ENCODE measurements at places on chromosomes 16 and 17.

DNA sequence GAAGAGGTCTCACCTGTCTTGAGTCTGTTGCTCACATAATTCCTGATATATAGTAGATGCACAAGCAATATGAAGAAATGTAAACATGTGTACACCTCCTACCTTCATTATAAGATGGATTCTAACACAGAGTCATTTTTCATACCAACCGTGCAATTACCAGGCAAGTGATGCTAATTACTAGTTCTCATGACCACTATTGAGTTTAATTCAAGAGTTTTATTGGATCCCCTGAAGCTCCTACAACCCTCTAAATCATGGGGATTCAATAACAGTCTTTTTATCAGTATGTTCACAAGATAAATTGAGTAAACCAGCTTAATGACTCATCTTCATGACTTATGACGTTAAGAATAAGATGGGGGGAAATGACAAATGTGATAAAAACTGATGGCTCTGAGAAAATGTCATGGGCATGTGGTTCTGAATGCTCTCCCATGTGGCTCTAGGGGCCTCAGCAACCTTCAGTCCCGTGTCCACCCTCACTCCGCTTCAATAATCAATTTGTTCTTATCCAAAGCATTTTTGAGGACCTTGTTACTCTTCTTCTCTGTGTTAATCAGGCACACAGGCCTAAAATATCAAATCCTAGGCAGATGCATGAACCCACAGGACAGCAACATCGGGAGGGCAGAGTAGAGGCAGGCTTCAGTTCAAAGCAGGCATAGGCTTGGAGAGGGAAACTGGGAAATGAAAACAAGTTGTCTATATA is 42.8 kb downstream of the PRAC1 start:
- no peak for DNase-seq

GRCh38 chr16:31250782-31251384 is 8.9 kb upstream of the ITGAM start:
- DNase-seq = no peak

DNA sequence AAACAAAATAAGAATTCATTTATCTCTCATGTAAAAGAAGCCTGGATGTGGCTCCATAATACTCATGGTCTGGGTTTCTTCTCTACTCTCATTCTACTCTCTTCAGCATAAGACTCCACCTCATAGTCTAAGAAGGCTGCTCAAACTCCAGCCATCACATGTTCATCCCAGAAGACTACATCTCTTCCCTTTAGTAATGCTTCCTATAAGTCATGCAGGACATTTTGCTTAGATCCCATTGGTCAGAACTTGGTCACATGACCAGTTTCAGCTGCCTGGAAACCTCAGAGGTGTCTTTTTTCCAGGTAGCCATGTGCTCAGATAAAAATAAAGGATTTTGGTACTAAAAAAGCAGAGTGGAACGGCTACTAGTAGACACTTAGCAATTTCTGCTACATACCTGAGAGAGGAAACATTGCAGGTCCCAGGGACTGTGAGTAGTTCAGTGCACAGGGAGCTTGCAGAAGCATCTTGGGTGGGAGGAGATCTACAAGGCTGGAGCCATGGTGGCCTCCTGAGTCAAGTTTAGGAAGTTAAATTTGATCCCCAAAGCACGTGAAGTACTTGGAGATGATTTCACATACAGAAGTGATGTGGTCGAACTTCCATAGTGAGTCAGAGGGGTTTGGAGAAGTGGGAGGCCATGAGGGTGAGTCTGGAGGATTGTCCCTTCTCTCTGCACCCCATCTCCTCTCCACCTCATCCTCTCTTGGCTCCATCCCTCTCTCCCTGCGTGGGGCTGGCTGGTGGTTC is 110.2 kb downstream of the CCDC182 start:
- DNase-seq = no peak

DNA sequence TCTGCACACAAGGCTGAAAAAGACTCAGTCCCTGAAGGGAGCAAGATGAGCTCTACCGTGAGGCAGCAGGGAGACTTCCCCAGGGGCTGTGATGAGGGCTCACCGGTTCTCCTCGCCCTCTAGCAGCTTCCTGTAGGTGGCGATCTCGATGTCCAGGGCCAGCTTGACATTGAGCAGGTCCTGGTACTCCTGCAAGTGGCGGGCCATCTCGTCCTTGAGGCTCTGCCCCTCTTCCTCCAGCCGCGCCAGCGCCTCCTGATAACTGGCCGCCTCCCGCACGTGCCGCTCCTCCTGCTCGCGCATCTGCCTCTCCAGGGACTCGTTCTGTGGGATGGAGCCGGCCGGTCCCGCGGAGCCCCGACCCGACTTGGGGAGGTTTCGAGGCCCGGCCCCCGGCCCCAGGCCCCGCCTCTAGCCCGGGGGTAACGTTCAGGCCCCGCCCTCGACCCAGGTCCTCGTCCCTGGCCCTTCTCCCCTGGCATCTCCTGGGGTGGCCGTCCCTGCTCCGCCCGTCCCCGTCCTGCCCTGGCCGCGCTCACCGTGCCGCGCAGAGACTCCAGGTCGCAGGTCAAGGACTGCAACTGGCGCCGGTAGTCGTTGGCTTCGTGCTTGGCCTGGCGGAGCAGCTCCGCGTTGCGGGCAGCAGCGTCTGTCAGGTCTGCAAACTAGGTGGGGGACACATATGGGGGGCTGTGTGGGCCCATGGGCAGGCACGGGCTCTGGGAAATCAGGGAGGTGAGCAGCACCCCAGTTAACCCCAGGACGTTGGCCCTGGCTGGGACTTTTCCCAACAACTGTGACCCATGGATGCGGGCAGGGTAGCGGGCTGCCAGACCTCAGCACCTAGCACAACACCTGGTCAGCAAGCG is 3.9 kb downstream of the GFAP start:
- peak; percentile 11 for DNase-seq

DNA sequence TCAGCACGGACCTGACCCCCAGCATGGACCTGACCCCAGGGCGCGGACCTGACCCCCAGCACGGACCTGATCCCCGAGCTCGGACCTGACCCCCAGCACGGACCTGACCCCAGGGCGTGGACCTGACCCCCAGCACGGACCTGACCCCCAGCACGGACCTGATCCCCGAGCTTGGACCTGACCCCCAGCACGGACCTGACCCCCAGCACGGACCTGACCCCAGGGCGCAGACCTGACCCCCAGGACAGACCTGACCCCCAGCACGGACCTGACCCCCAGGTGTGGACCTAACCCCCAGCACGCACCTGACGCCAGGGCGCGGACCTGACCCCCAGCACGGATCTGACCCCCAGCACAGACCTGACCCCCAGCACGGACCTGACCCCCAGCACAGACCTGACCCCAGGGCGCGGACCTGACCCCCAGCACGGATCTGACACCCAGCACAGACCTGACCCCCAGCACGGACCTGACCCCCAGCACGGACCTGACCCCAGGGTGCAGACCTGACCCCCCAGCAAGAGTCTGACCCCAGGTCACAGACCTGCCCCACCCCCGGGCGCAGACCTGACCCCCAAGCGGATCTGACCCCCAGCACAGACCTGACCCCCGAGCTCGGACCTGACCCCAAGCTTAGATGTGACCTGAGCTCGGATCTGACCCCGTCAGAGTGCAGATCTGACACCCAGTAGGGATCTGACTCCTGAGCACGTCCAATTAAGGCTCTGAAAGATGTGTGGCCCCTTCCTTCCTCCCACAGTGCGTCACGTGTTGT is 98.7 kb downstream of the C16orf95 start:
- DNase-seq = no peak

DNA sequence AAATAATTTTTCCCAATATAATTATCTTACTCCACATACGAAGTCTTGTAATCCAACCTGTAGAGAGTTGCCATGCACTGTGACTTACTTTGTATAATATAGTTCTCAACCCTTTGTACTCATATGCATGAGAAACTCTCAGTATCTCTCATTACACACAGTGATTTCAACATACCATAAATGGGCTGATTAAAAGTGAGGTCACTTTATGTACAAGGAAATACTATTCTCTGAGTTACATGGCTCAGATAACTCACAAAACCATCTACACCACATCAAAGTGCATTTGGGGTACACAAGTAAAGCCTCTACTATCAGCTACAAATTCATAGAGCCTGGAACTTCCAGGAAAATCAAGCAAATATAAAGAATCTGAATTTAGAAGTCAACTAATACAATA is 27.9 kb downstream of the SLFN12 start:
- no peak for DNase-seq

DNA sequence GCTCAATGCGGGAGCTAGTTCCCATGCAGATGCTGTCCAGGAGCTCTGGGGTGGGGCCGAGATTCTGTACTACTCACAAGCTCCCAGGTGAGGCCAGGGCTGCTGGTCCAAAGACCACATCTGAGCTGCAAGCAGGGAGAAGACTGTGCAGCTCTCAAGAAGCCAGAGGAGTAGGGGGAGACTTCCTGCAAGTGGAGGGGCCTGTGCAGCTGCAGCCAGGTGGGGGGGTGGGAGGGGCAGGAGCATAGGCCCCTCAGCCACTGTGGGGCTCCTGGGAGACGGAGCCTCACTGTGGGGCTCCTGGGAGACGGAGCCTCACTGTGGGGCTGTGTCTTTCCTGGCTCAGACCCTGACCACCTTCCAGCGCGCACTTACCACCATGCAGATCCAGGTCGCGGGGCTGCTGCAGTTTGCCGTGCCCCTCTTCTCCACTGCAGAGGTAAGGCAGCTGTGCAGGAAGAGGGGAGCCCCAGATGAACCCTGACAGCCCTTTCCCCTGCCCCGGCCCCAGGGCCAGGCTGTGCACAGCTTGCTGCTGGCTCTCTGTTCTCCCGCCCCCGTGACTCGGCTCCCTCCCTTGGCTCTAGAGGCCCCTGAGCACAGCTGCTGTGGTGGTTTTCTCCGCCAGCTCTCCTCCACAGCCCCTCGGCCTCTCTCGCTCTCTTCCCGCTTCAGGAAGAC is 24.3 kb upstream of the DNAI2 start:
- no peak for DNase-seq

- DNase-seq = no peak
Observed at GRCh38 chr16:12496186-12496585, 307.5 kb downstream of the CPPED1 start.

GRCh38 chr17:33234930-33235685 is 58.0 kb downstream of the ASIC2 start:
- DNase-seq = no peak

GRCh38 chr17:73388578-73388905 is 76.7 kb upstream of the CDC42EP4 start:
- no peak for DNase-seq

DNA sequence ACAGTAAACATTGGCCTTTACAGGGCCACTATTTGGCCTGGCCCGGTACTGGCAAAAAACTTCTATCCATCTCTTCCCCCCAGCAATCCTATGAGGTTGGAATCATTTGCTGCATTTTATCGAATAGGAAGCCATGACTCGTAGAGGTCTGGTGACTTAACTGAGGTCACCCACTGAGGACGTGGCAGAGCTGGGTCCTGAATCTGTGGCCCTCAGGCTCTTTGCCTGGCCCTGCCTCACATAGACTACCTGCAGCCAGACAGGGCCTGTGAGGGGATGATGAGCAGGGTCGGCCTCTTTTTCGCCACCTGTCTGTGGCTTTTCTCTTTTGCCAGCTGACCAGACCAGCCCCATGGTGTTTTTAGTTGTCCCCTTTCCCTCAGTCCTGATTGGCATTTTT is 1.9 kb downstream of the PPP4C start:
- no peak for DNase-seq

DNA sequence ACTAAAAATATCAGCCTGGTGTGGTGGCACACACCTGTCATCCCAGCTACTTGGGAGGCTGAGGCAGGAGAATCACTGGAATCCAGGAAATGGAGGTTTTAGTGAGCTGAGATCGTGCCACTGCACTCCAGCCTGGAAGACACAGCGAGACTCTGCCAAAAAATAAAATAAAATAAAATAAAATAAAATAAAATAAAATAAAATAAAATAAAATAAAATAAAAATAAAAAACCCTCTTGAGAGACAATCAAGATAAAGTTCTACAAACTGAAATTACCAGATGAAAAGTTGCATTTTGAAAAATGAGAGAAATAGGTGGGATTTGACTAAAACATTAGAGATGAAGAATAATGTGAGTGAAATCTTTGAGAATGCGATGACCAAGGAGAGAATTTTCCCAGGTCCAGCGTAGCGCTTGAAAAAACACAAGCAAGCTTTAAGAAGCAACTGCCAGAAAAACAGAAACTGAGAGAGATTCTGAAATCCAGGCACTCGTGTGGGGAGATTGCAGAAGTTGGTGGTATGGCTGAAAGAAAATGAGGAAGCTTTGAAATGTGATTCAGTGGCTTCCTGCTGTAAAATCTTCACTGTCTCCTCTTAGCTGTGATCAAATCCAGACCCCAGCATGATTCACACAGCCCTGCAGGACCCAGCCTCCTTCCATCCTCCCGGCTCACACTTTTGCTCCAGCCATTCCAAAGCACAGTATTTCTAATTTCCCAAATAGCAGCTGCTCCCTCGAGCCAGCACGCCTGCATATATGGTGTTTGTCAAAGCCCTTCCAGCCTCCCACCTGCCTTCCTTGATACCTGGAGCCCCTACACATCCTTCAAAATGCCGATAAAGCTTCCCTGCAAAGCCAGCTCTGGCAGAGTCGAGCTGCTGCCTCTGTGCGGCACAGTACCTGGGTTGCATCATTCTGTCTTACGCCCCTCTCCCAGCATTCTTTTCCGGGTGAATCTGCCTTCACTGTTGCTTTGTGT is 8.2 kb upstream of the CD300E start:
- no peak for DNase-seq

GRCh38 chr17:39238311-39238972 is 12.7 kb upstream of the STAC2 start:
- peak; percentile 80 for DNase-seq

- no peak for DNase-seq
Observed at GRCh38 chr16:81470796-81471636, 26.4 kb downstream of the CMIP start.

- peak; percentile 27 for DNase-seq
Observed at GRCh38 chr16:69566240-69566980, 644 bp downstream of the NFAT5 start.

GRCh38 chr17:79294459-79295071 is 219.9 kb downstream of the ENGASE start:
- no peak for DNase-seq

GRCh38 chr16:20849589-20850390 is 43.5 kb downstream of the REXO5 start:
- DNase-seq = peak; percentile 34

DNA sequence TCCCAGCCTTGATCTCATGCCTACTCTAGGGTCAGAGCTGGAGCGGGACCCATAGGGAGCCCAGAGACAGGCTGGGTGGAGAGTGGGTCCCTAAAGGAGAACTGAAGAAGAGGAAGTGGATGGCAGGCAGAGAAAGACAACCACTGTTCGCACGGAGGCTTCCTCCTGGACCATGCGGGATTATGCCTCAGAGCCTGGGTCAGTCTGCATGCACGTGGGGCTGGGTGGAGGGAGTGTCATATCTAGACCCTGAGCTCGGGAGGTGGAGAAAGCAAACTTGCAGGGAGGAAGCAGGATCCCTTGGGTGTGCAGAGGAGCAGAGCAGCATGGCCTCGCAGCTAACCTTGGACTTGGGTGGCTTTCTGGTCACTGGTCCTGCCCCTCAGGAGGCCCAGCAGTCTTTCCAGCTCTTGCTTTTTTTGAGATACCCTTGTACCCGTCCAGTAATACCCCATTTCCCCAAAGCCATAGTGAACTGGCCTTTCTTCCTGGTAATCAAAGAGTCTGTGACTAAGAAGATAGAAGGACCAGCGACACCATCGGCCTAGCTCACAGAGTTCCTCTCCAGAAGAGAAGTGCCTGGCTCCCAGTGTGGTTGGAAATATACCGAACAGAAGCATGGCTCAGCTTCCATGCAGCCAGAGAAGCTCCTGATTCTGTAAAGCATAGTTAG is 344.2 kb downstream of the CPPED1 start:
- no peak for DNase-seq

Measured in stimulated activated CD8-positive, alpha-beta memory T cell treated with anti-CD3 and anti-CD28 coated beads, Interleukin-15, amount 100 ng/mL, for 4 hours (primary cell).